ENCODE measurements at places on chromosomes 3 and 15.

DNA sequence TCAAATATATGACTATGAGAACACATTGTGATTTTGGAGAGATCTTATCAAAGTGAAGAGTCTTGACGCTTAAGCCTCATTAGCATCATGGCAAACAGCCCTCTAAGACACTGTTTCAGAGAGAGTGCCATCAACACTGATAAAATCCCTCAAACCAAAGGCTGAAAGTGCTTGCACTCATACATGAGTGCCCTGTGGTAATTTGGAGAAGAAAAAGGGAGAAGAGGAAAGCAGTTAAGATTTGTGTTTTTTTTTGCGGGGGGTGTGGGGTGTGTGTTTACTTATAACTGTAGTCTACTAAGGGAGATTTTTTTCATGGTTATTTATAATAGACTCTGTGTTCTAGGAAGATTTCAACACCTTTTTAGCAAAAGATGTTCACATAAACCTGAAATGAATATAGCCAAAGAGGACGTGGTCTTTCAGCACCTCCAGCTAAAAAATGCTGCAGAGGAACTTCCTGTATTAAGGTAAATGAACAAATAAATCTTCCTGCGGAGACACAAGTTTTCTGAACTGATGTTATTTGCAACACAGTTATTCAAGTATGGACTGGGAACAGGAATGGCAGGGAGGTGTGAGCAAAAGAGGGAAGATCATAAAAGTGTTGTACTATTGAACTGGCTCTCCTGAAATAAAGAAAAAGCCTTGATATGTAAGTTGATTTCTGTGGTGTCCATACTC is 81.9 kb upstream of the TGFBR2 start:
- DNase-seq, result no peak

- no peak for DNase-seq
Measured at GRCh38 chr3:10223676-10224639, 24.3 kb upstream of the TATDN2 start.

DNA sequence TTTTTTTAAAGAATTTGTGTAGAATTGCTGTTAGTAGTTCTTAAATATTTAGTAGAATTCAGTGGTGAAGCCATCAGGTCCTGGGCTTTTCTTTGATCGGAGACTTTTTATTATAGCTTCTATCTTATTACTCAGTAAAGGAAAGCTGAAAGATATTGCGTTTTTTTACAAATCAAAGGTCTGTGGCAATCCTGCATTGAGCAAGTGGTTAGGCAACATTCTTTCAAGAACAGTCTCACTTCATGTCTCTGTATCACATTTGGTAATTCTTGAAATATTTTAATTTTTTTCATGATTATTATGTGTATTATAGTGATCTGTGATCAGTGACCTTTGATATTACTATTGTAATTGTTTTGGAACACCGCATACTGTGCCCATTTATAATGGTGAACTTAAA is 140.8 kb downstream of the UNC13C start:
- no peak for DNase-seq

DNA sequence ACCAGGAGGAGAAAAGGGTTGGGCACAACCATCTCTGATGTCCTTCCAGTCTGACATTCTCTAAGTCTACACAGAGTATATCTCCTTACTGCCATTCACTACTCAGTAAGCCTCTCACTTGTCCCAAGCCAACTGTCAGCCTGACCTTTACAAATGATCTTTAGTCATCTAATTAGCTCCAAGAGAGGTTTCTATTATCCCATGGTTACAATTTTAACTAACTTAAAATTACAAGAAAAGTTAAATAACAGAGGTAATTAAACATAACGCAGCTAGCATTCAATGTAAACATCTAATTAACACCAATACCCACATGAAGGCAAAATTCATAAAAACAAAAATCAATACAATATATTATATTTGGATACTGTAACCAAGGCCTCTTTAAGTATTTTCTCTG is 126.9 kb downstream of the LSAMP start:
- no peak for DNase-seq

DNA sequence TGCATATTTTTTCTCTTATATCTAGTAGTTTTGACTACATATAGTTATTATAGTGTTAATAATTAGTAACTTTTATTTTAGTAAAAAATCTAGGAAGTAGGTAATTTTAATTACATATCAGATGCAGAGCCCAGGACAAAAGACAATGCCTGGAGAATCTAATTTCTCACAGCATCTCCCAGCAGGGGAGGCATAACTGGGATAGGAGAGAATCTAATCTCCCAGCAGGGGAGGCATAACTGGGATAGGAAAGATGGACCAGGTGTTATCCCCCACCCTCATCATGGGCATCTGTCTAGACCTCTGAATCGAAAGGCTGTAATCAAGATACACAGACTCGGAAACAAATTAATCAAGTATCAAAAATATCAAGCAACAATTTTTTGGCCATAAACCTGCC is 58.2 kb downstream of the OSTN start:
- no peak for DNase-seq

GRCh38 chr15:38242055-38242454 is 10.6 kb upstream of the SPRED1 start:
- DNase-seq, result no peak

- no peak for DNase-seq
Measured at GRCh38 chr3:9194509-9195184, 54.8 kb downstream of the SRGAP3 start.

- DNase-seq, result peak; percentile 100
Measured at GRCh38 chr15:70339571-70340493, 242.1 kb upstream of the TLE3 start.

- no peak for DNase-seq
Measured at GRCh38 chr15:100301910-100302431, 39.8 kb downstream of the ADAMTS17 start.

DNA sequence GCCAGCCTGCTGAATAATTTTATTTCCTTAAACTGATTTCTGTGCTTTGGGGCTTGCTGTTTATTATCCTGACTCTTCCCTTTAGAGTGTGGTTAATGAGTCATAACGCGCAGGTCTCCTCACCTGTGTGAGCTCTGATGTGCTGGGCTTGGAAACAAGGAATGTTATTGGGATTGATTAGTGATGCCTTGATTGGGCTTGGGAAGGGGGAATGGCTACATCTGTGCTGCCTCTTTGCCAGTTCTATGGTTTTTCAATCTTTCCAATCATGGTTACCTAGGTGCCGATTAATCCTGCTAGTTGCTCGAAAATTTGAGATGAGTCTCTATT is 161.0 kb downstream of the THSD4 start:
- DNase-seq, result no peak

DNA sequence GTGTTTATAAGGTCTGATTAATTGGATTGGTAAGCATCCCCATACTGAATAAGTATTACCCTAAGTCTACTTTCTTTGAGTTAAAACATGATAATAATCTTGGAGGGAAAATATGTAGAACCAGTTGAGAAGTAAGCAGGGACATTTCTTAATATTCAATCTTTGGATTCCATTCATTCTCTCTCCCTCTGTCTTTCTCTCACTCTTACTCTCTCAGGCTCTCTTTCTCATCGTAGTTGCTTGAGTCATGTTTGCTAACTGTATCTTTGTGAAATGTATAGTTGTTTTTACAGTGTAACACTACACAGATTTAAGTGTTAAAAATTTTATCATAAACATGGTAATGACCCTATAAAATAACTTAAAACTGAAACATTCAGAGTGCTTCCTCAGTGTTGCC is 163.8 kb downstream of the RSRC1 start:
- DNase-seq, result no peak

DNA sequence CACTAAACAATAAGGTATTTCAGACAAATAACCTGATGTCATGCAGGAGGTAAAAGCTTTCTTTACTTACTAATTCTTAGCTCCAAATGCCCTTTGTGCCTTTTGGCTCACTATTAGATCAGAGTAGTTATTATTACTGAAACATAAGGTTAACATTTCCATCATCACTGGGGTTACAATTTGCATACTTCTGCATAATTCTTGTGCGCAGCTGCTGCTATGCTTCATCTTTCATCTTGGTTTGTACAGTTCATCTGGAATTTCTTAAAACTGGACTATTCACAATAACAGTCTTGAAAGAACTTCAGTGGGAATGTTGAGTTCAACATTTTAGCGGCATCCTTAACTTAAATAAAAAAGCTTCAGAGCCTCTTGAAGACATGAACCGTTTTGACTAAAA is 383.2 kb upstream of the ADAMTS9 start:
- no peak for DNase-seq

GRCh38 chr3:182637350-182638110 is 155.8 kb upstream of the ATP11B start:
- no peak for DNase-seq

GRCh38 chr15:73660455-73660854 is 23.7 kb upstream of the CD276 start:
- DNase-seq, result no peak

GRCh38 chr15:60639502-60639901 is 160.6 kb upstream of the ICE2 start:
- no peak for DNase-seq

GRCh38 chr3:99846477-99847160 is 29.0 kb downstream of the CMSS1 start:
- DNase-seq, result no peak

- peak; percentile 59 for DNase-seq
Measured at GRCh38 chr3:195542316-195542697, 818 bp downstream of the PPP1R2 start.

- DNase-seq, result no peak
Measured at GRCh38 chr15:51288143-51289065, 50.0 kb downstream of the CYP19A1 start.

- no peak for DNase-seq
Measured at GRCh38 chr3:105802118-105802706, 66.6 kb downstream of the CBLB start.

- DNase-seq, result no peak
Measured at GRCh38 chr3:124364317-124365020, 365.8 kb upstream of the UMPS start.

DNA sequence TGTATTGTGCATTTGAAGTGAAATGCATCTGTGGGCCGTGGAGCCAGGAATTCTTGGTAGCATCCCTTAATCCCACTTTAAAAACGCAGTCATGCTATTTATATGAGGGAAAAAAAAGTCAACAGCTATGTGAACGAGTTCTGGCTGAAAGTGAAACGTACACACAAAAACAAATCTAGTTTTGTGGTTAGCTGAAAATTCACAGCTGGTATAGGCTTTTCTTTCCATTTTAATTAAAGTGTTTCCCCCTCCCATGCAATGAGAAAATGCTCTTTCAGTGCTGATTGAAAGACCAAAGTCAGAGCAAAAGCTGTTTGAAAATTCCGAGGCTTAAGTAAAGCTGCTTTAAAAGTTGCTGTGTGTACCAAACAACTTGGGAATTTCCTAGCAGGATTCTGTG is 297.4 kb downstream of the PLCL2 start:
- DNase-seq, result no peak

- no peak for DNase-seq
Measured at GRCh38 chr3:56691165-56692000, 8.3 kb upstream of the TASOR start.

DNA sequence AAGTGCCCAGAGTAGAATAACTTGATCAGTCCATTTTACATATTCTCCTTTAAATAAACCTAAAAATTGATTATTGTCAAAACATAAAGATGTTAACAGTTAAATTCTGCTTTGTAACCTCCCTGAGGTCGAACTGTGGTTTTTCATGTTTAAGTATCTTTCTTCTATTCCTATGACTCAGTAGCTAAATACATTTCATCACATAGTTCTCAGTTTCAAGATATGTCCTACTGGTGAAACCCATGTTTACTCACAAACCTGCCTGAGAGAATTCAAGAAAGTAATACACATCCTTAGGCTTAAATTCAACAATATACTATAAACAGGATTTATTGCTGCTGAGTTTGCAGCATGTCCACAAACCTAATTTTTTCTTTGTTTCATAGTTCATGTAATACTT is 692.9 kb downstream of the ZPLD1 start:
- no peak for DNase-seq

GRCh38 chr15:88003541-88004327 is 252.8 kb downstream of the NTRK3 start:
- DNase-seq, result no peak

DNA sequence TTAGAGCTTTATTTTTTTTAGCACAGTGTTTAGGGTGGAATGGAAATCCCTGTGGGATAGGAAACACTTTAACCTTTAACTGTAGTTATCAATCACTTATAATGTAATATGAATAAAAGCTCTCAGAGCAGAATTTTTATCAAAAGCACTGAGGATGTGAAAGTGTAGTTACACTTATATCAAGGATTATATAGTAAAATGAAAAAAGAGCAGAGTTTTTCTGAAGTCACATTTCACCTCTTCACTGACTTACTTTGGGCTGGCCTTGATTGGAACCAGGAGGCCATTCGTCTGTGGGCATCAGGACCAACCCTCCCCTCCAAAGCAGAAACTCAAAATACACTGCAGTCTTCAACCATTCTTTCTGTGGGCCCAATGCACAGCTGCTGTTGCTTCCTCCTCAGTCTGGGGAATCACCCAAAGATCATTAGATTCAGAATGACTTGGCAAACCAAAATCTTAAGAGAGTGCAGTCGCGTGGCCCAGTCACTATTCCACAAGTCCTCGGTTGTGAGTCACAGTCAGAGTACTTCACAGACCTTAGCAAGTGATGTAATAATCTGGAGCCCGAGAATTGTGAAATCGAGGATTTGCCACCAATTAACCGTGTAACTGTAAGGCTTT is 132.6 kb upstream of the COL8A1 start:
- no peak for DNase-seq

GRCh38 chr15:31799319-31799714 is 231.0 kb upstream of the CHRNA7 start:
- no peak for DNase-seq

- DNase-seq, result no peak
Measured at GRCh38 chr3:187375581-187375980, 7.4 kb downstream of the RTP4 start.

Data from NCI-H1105 treated with DMSO at 0.1 percent for 48 hours (cell line).